ENCODE measurements at places on chromosomes 16 and 17.

DNA sequence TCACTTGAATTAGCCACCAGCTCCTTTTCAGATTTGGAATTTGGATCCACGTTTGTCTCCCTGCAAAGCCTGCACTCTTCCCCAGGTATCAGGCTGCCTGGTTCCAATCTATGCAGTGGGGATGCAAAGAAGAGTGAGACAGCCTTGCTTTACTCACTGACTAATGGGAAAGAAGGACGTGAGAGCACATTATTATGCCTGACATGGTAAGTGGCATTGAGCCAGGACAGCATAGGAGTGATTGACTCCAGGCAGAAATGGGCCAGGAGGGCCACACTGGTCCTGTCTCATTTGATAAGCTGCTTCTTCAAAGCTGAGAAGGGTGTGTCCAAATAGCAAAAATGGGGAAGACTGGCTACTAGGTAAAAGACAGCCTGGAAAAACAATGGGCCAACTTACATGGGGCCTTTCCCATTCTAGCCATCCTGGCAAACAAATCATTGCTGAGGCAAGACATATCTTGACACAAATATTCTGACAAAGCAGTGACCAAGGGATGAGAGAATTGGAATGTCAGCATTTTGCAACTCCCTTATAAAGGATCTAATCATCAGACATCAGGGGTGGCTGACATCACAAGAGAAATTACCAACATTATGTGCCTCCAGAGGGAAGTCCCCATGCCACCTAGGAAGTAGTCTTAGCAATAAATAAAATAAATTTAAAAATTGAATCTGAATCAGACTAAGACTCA is 38.6 kb downstream of the CDH11 start:
- DNase-seq = no peak

- no peak for DNase-seq
These were observed 230.7 kb downstream of the HS3ST4 start for GRCh38 chr16:25922438-25922837.

- DNase-seq = no peak
These were observed 175.3 kb upstream of the HS3ST3A1 start for GRCh38 chr17:13777003-13777402.

- no peak for DNase-seq
These were observed 24.5 kb upstream of the HS3ST2 start for GRCh38 chr16:22789281-22789945.

DNA sequence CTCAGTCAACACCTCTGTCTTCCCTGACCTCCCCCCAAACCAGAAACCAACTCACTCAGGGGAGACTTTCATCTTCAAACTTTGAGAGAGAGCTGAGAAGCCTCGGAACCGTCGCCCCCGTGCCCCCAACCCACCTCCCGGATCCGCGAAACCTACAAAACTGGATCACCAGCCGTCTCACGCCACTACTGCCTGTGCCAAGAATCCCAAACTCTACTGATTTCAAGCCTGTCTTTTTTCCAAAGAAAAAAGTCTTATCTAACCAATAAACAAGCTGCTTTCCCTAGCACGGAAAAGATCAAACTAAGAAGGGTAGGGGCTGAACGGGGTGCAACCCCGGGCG is 2.0 kb downstream of the AXIN2 start:
- no peak for DNase-seq

DNA sequence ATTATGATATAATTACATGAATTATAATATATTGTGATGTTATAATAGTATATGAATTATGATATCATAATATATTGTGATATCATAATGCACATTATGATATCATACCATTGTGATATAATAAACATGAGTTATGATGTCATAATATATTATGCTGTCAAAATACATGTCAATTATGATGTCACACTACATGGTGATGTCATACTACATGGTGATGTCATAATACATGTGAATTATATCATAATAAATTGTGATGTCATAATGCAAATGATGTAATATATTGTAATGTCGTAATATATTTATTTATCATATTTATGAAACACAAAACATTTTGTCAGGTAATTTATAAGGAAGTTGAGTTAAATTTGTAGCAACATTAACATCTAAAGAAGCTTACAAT is 1950.1 kb downstream of the TP53TG3F start:
- no peak for DNase-seq

DNA sequence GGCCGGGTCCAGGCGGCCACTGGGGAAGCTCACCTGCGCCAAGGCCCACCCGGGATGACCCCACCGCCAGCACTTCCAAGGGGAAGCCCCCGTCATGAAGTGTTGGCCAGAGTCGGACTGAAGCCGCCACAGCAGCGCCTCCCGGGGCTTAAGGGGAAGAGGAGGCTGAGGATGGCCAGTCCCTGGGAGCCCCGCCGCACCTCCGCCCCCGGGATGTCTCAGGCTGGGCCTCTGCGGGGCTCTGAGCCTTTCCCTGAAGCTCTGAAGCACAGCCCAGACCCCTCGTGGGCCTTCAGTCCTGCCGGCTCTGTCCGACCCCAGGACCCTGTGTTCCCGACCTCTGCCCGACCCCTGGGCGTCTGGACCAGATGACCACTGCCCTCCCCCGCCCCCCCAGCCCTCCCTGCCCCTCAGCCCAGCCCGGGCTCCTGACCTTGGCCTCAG is 42.8 kb upstream of the ACSF3 start:
- no peak for DNase-seq

- DNase-seq = no peak
These were observed 6.3 kb upstream of the KCNG4 start for GRCh38 chr16:84245956-84246678.

- DNase-seq = no peak
These were observed 1.1 kb upstream of the RAB40B start for GRCh38 chr17:82699551-82699950.

All from epithelial cell of proximal tubule (primary cell).